ENCODE measurements at places on chromosomes 7 and 10.

- DNase-seq: no peak
Observed at GRCh38 chr10:33187427-33187999, 147.0 kb downstream of the NRP1 start.

DNA sequence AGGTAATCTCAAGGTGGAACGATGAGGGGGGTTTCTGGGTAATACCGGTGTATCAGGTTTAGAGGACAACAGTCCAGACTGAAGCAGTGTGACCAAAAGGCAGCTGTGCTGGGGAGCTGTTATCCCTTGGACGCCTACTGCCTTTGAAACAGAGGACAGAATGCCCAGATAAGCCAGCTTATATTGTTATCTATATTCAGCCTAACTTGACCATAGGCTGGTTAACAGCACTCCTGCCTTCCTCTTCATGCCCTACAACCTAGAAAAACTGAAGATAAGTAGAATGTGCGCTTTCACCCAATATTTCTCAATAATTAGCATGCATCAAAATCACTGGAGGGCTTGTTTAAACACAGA lies 44.9 kb downstream of the IL6 start:
- no peak for DNase-seq

GRCh38 chr7:106057962-106058927 lies 53.9 kb downstream of the SYPL1 start:
- no peak for DNase-seq

DNA sequence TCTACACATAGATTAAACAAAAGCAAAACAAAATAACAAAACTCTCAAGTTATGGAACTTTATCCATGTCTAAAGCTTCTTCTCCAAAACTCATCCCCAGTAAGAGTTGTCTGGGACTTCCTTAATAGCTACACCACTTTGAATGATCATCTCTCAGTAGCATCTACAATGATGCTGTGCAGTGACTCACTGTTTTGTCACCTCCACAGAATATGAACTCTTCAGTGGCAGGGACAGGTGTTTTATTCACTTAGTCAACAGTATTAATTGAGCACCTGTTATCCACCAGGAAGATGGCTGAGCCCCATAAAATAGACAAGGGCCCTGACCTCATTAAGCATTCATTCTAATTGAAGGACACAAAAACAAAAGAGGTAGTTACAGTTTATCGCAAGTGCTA lies 350.7 kb downstream of the ELMO1 start:
- DNase-seq: no peak

DNA sequence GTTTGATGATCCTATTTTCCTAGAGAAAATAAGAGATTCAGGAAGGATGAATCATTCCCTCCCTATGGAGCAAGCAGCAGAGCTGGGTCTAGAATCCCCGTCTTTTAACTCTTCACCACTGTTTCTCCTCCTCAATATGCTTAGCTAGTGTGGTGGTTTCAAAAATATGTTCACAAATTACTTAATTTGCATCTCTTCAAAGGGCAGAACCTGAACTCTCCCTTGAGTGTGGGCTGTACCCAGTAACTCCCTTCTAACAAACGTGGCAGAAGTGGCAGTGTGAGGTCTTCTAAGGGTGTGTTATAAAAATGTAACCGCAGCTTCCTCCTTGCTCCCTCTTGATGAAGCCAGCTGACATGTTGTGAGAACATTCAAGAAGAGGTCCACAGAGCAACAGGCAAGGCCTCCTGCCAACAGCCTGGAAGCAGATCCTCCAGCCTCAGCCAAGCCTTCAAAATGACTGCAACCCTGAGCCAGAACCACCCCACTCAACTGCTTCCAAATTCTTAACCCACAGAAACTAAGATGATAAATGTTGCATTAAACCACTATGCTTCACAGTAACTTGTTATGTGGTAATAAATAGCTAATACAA lies 36.6 kb downstream of the SRPK2 start:
- DNase-seq: peak; percentile 95

DNA sequence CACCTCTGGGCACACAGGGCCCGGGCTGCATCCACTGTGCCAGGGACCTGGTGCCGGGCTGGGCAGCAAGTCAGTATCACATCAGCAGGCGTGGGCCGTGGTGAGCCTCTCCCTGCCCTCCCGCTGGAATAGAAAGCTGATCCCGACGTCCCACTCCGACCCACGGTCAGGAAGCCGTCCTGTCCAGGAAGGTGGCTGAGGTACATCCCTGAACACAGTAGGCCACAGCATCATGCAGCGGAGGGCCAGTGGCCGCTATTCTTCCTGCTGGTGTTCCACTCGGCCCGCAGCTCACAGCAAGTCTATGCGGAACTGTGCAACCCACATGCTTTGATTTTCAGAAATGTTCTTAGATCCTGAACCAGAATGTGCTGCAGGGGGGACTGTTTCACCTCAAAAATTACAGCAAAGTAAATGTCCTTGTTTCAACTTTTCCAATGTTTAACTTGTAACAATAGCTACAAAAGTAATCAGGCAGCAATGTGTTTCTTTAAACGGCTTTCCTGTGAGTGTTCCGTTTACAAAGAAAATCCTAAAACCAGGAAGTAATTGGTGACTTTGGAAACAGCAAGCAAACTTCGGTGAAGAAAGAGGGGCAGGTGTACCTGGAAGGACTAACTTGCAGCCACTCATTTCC lies 676 bp upstream of the GPR146 start:
- no peak for DNase-seq

- no peak for DNase-seq
Observed at GRCh38 chr10:11164551-11164802, 146.8 kb downstream of the CELF2 start.

DNA sequence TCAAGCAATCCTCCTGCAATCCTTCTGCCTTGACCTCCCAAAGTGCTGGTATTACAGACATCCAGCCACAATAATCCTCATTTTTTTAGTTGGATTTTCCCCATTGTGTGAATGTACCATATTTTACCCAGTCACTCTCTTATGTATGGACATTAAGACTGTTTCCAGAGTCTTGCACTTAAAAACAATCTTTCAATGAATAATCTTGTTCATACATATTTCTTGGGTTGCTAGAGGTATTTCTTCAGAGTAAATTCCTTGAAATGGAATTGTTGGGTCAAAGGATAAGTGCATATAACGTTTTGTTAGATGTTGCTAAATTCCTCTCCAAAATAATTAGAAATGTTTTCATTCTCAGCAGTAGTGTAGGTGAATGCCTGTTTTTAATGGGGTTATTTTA lies 283.1 kb upstream of the KAT6B start:
- DNase-seq: peak; percentile 20

DNA sequence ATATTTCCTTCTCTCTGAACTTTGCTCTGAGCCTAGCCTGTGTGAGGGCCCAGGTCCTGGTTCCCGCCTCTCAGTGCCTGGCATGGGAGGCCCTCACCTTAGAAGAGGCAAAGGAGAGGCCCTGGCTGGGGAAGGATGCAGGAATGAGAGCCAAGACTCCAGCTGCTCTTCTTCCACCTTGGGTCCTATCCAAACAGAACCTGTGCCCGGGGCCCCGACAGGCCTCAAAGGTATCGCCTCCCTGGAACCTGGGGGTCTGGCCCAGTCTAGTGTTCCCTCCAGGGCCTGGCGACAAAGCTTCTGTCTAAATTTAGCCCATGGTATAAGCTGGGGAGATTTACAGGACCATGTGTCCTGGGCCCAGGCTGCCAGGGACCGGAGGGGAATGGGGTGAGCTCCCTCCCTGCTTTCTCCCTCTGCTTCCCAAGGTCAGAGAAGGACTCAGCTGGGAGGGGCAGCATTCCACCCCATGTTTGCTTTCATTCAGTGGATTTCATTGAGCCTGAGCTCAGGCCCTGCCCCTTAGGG lies 12.0 kb upstream of the CRHR2 start:
- no peak for DNase-seq

- no peak for DNase-seq
Observed at GRCh38 chr7:123661765-123662164, 6.1 kb downstream of the LMOD2 start.

DNA sequence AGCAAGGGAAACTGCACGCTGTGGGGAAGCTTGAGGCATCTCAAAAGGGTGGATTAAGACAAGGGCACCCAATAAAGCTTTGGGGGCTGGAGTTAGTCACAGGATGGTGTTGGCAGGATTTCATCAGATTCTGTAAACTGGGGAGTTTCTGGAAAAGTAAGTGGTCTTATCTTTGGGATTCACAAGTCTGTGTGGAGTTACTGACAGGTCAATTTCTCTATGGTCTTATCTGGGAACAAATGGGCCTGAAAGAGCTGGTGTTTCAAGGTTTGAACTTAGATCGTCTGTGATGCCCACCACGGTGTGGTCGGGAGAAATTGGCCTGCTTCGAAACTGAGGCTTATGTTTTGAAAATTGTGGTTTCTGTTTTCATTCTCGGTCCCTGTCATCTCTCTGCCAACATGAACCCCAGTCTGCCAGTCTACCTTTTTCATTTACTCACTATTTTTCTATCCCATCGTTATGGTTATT lies 23.8 kb upstream of the AOAH start:
- DNase-seq: peak; percentile 6

- DNase-seq: no peak
Observed at GRCh38 chr7:105958012-105958411, 5.1 kb upstream of the CDHR3 start.

- DNase-seq: no peak
Observed at GRCh38 chr10:1570416-1571051, 166.8 kb downstream of the ADARB2 start.

DNA sequence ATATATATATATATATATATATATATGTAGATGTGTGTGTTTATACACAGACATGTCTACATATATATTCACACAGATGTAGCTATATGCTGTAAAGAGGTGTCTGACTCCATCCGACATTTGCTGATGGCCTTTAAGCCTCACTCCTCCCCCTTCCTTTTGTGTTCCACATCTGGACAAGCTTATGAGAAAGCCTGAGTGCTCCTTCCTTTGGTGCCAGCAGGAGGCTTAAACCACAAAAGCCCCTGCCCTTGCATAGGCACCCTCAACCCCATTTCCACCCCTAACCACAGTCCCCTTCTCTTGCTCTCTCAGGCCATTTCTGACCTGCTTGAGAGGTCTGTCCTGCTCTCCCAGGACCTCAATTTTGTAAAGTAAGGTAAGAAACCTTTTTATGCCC lies 98.7 kb downstream of the SVOPL start:
- DNase-seq: no peak

- DNase-seq: no peak
Observed at GRCh38 chr7:158106272-158106671, 481.4 kb downstream of the PTPRN2 start.

DNA sequence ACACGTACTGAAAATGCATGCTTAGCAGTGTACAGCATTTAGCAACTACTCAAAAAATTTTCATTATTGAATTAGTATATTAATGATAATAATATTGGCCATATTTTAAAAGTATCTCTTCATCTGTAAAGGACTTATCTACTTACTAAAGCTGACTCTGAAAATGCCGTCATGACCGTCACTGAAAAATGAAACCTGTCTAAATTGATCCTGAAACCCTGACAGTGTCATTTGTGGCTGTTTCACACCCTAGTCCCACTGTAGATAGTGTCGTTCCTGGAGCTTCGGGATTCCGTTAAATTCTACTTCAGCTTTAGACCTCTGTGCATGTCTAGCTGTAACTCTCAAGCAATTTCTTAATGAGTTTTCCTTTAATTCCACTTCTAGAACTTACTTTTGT lies 35.8 kb upstream of the EZH2 start:
- DNase-seq: no peak

GRCh38 chr7:120523985-120524384 lies 251.0 kb downstream of the KCND2 start:
- DNase-seq: no peak

- DNase-seq: no peak
Observed at GRCh38 chr10:104308439-104308903, 29.8 kb downstream of the ITPRIP start.

DNA sequence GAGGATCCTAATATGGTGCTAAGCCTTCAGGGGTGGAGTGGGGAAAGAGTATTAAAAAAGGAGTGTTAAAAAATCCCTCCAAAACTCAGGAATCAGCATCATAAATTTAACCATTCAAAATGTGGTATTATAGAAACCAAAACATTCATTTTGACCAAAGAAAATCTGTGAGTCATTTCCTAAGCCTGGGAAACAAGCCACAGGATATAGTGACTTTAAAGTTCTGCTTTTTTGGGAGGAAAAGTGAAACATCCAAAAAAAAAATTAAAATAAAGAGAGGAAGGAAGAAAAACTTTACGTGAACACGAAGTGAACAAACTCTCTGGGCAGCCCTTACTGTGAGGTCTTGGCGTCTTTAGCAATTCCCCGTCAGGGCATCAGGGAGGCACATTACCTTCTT lies 74.0 kb upstream of the GSDME start:
- DNase-seq: peak; percentile 63

- peak; percentile 69 for DNase-seq
Observed at GRCh38 chr10:29160150-29160617, 128.7 kb upstream of the LYZL1 start.

GRCh38 chr10:122986335-122986734 lies 6.1 kb downstream of the PSTK start:
- no peak for DNase-seq

DNA sequence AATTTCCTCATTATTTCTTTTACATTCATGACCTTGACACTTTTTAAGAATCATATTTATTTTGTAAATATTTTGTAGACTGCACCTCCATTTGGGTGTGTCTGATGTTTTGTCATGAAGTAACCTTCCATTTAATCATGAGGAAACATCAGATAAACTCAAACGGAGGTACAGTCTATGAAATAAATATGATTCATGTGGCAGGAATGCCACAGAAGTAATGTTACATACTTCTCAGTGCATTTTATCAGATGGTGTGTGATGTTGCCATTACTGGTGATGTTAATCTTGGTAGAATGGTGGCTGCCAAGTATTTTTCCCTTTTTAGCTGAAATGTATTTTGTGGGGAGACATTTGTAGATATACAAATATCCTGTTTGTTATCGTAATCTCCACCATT lies 64.9 kb downstream of the ZNF37A start:
- DNase-seq: no peak

DNA sequence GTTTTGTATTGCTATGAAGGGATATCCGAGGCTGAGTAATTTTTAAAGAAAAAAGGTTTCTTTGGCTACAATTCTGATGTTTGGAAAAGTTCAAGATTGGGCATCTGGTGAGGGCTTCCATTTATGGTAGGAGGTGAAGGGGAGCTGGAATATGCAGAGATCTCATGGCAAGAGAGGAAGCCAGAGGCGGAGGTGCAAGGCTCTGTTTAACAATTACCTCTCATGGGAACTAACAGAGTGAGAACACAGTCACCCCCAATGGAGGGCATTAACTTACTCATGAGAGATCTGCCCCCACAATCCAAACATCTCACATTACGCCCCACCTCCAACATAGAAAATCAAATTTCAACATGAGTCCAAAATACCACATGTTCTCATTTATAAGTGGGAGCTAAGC lies 62.0 kb downstream of the AKR1D1 start:
- no peak for DNase-seq

All from fibroblast of pulmonary artery (primary cell).